ENCODE measurements at places on chromosomes 13 and 19. TPM values are rescaled to one million over a fixed set of nuclear protein-coding genes. Genes with fewer than 3 reads are reported as not detected.

DNA sequence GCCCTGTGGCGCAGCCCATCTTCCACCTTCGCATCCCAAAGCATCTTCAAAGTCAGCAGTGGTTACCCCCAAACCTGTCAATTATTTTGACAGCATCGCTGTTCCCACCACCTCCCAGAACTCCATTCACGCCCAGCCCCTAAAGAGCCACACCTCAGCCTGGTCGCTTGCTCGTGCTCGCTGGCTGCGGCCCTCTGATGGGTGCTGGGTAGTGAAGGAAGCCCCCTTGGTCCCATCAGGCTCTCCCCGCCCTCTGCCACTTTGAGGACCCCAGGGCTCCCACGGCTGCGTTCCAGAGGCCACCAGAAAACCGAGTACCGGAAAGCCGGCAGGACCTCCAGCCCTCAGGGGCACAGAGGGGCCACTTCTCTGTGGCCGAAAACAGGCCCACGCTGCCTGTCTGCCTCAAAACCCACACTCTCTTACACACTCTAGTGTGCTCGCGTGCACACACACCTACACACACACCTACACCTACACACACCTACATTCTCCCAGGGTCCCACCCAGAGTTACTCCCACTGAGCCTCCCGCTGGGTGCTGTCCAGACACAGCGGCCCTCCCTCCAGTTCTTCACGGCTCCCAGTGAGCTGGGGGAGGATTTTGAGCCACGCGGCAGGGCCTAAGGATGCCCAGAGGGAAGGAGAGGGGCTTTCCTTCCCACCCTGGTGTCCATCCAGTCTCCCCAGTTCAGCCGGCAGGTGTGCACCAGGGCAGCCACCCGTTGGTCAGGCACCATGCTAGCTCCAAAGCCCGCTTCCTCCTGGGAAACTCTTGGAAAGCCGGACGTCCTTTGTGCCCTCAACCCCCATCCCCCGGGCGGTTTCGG, 1.9 kb downstream of the VSTM2B start:
- no peak for DNase-seq

- no peak for DNase-seq
These were observed 1.3 kb downstream of the OSCAR start for GRCh38 chr19:54099190-54099902.

GRCh38 chr13:113354831-113355610, 8.9 kb downstream of the GRTP1 start:
- no peak for DNase-seq

GRCh38 chr13:76229281-76229680, 593.2 kb downstream of the LMO7 start:
- DNase-seq, result no peak

GRCh38 chr13:111396457-111396856, 76.0 kb downstream of the TEX29 start:
- no peak for DNase-seq

ZNF382 gene
- polyA plus RNA-seq, result 1.3 TPM

HSPB6 gene
- not detected for polyA plus RNA-seq

All from immature natural killer cell (primary cell).